ENCODE measurements at places on chromosomes 12 and 14. TPM values are rescaled to one million over a fixed set of nuclear protein-coding genes. Genes with fewer than 3 reads are reported as not detected.

Gene MYO1A
- polyA plus RNA-seq = 0.11 TPM

Gene TPH2
- polyA plus RNA-seq = not detected

Gene MPHOSPH9
- polyA plus RNA-seq = 27.3 TPM

Gene MYF5
- polyA plus RNA-seq = 0.14 TPM

Gene GSC
- polyA plus RNA-seq = not detected

Gene RTL1
- polyA plus RNA-seq = 0.04 TPM

Gene GYS2
- 0.19 TPM for polyA plus RNA-seq

Gene CAPZA3
- polyA plus RNA-seq = 0.20 TPM

Gene FGF6
- polyA plus RNA-seq = not detected

- DNase-seq = no peak
Measured at GRCh38 chr12:13870255-13870654, 111.1 kb downstream of the GRIN2B start.

DNA sequence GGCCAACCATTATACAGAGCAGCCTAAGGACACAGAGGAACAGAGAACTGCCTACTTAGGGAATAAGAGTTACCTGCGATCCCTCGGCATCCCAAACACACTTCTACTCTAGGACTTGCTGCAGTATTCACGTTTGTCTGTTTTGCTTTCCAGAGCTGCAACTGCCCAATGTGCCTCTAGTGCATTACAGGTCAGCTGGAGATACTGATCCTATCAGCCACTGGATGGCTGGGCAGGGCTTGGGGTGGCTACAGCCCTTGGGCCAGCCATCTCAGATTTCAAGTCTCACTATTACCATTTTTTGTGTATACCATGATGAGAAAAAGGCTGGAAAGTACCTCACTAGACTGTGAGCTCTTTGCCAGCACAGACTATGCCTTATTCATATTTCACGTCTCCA, 4.6 kb downstream of the ARF3 start:
- no peak for DNase-seq

- no peak for DNase-seq
Measured at GRCh38 chr12:111404362-111405148, 1.2 kb upstream of the SH2B3 start.

GRCh38 chr12:94951071-94951934, 52.2 kb downstream of the NDUFA12 start:
- no peak for DNase-seq

DNA sequence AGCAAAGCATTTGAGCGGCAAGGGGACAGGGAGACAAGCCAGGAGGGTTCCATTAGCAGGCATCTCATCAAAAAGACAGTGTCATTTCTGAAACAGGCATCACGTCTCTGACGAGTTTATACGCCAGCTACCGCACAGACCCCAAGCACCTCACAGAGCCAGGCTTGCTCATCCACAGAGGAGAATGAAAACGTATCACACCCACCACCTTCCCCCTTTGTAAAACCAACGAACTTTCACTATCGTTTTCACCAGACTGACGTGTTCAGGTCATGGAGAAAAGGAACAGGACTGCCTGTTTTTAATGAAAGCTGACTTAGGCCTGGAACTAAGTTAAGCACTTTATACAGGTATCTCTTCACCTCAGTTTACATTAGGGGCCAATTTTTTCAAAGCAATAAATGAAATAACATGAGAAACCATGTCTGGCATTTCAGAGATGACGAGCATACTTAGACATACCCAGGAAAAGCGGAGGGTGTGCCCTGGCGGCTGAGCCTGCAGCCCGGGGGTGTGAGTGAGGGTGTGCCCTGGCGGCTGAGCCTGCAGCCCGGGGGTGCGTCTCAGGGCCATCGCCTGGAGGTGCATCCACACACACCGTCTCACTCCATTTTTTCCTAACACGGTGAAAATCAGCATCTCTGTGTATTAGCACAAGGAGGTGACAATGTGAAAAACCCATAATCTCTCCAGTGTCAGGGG, 41.9 kb downstream of the STX2 start:
- no peak for DNase-seq

GRCh38 chr12:65152596-65152995, 16.8 kb upstream of the LEMD3 start:
- DNase-seq = no peak

GRCh38 chr14:39228509-39229221, 5.0 kb upstream of the MIA2 start:
- DNase-seq = no peak

DNA sequence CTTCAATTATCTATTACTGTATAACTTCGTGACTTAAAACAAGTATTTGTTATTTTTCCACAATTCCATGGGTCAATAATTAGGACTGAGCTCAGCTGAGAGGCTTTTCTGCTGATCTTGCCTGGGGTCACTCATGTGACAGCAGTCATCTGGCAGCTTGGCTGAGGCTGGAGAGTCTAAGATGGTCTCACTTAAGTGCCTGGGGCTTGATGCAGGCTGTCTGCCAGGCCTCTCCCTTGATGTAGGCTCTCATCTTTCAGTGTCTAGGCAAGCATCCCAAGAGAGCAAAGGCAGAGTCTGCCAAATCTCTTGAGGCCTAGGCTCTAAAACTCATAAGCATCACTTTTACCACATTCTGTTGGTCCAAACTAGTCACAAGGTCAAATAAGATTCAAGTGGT, 93.2 kb downstream of the NKX2-1 start:
- no peak for DNase-seq

DNA sequence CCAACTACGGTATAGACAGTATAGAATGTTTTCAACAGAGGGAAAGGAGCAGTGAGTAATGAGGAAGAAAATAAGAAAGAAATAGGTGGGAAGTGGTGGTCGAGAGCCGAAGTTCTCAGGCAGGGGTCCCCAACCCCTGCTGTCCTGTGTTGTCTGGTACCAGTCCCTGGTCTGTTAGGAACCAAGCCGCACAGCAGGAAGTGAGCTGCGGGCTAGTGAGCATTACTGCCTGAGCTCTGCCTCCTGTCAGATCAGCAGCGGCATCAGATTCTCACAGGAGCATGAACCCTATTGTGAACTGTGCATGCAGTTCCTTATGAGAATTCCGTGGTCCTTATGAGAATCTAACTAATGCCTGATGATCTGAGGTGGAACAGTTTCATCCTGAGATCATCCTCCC, 107.3 kb upstream of the PTPRR start:
- no peak for DNase-seq

- DNase-seq = no peak
Measured at GRCh38 chr12:538731-539539, 79.2 kb downstream of the B4GALNT3 start.

GRCh38 chr14:101412739-101413138, 148.6 kb upstream of the DIO3 start:
- no peak for DNase-seq

GRCh38 chr12:470133-470532, 10.4 kb downstream of the B4GALNT3 start:
- no peak for DNase-seq

DNA sequence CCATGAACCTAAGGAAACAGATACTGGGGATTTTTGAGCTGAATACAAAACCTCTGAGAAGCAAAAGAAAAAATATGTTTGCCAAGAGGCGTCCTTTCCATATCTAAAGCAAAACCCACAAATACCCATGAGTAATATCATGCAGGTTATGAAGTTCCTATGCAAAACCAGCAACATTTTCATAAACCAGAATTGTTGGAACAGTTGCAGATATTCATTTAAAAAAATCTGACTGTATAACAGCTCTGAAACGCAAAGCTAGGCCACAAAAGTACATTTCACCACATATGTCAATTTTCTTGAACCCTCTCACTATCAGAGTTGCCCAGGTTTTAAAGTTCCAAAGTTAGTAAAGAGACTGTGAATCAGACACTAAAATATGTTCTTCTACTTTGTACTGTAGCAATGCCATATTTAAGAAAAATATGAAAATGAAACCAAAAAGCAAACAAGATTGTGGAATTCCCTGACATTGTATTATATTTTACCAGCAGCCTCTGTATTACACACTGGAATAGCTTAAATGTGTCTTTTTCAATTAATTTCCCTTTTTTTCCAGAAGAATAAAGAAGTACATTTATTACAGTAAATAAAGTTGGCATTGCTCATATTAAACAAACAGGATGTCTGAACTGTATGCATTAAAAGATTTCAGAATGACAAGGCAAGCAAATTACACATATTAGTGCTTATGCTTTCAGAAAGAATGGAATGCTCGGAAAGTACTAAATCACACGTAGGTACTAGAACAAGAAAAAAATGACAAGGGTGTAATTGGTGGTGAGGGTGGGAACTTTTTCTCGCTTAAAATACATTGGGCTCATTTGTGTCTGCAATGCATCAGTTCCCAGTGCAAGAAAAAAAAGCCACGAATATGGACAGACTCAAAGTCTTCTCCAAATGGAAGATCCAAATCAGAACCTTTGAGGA, 33.6 kb upstream of the HIF1A start:
- no peak for DNase-seq

DNA sequence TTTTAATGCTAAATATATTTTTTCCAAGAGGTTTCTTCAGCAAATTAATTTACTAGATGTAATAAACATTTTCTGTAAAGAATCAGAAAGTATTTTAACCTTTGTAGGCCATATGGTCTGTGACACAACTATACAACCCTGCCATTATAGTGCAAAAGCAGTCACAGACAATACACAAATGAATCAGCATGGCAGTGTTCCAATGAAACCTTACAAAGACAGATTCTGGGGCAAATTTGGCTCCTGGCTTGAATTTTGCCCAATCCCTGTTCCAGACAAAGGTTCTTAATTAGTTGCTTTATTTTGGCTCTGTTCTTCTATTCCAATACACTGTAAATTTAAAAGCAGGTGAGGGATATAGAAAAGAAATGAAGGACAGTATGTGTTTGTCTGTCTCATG, 352.5 kb downstream of the C12orf50 start:
- DNase-seq = no peak

GRCh38 chr12:64946132-64946829, 121.8 kb downstream of the TBC1D30 start:
- no peak for DNase-seq

- DNase-seq = no peak
Measured at GRCh38 chr12:55720894-55721444, 776 bp downstream of the RDH5 start.

DNA sequence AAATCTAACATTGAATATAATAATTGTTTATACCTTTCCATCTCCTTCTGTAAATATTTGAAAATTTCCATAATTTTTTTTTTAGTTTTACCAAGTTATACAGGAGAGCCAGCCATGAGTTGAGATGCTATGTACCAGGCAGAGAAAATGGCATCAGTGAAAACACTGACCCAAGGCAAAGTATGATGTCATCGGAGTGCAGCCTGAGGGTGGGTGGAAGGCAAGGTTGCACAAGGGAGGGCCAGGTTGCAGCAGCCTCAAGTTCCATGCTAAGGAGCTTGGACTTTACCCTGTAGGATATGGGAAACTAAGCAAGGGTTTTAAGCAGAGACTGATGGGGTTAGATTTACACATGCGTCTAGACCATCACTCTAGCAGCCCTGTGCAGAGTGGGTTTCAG, 441.1 kb downstream of the BCAT1 start:
- DNase-seq = no peak

- DNase-seq = no peak
Measured at GRCh38 chr12:43988838-43989560, 153.1 kb downstream of the TMEM117 start.

- DNase-seq = no peak
Measured at GRCh38 chr14:77950371-77951063, 150.6 kb downstream of the ADCK1 start.

GRCh38 chr12:126518596-126519200, 1453.5 kb downstream of the AACS start:
- no peak for DNase-seq

DNA sequence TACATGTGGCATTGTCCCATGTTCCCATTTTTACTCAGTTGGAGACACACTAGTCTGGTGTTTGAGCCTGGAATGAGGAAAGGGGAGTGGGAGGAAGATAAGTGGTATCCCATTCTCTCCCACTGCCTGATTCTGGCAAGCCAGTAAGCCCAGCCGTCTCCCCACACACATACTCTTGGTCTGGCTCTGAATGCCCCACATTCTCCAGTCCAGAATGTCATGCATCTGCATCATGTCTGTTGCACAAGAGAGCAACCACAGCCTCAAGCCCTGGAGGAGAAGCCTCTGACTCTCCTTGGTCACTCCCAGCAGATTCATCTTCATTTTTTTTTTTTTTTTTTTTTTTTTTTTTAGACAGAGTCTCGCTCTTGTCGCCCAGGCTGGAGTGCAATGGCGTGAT, 48.0 kb downstream of the DRAM1 start:
- DNase-seq = no peak

GRCh38 chr14:52111583-52111982, 42.7 kb upstream of the NID2 start:
- no peak for DNase-seq

DNA sequence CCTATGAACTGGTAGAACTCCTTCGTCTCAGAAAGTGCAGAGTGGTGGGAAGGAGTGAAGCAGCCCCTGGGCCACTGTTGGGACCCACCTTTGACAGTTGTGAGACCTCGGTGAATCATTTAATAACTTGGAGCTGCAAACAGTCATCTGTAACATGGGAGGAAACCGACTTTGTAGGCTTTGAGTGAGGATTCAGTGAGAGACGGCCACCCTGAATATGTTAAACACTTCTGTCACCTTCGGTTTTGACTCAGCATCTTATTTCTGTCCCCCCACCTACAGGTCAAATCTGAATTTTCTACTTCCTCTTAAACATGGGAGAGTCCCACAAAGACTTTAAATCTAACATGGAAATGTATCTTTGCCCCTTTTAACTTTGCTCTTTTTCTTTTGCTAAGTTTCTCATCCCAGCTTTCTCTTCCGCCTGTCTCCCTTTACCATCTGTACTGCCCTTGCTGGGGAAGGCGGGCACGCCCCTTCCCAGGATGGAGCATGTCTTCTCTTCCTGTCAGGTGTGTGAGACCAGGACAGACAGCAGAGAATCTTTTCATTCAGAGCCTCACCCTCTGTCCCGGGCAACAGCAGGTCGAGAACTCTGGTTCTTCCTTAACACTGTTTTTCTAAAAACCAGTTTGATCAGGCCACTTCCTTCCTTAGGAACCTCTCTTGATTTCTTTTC, 37.1 kb downstream of the ZC3H14 start:
- DNase-seq = no peak

- no peak for DNase-seq
Measured at GRCh38 chr14:24978862-24979724, 70.9 kb downstream of the STXBP6 start.

GRCh38 chr12:28242496-28243309, 52.4 kb downstream of the CCDC91 start:
- no peak for DNase-seq

GRCh38 chr14:50974118-50974517, 29.8 kb upstream of the PYGL start:
- DNase-seq = no peak

DNA sequence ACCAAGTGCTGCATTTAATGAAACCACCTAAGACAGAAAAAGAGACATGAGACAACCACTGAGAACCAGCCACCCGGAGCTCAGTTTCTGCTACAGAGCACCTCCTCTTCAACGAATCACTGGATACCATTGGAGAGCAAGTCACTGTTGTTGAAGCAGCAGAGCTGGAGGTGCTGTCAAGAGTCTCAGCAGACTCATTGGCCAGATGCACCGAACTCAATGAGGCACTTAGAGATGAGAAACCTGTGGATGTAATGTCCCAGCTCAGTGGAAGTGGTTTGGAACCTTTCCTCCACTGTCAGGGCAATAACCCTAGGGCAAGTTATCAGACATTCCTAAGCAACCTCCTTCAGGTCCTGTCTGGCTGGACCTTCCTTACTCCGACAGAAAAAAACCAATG, 13.1 kb downstream of the NPC2 start:
- DNase-seq = no peak

All from right renal cortex interstitium (tissue), 3 donors.